ENCODE measurements at places on chromosomes 3 and 15.

DNA sequence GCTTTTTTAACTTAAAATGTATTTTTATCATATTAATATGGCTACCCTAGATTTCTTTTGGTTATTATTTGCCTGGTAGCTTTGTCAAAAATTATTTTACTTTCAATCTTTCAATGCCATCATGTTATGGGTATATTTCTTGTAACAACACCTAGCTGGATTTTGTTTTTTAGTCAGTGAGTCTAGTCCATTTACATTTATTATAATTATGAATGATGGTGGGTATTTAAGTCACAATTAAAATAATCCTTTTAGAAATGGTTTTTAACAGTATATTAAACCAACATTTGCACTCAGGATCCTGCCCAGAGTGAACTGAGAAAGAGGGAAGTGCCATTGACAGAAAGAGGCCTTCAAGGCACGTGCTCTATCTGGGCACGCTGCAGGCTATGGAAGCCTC, 39.8 kb upstream of the NUDT16 start:
- DNase-seq: no peak

DNA sequence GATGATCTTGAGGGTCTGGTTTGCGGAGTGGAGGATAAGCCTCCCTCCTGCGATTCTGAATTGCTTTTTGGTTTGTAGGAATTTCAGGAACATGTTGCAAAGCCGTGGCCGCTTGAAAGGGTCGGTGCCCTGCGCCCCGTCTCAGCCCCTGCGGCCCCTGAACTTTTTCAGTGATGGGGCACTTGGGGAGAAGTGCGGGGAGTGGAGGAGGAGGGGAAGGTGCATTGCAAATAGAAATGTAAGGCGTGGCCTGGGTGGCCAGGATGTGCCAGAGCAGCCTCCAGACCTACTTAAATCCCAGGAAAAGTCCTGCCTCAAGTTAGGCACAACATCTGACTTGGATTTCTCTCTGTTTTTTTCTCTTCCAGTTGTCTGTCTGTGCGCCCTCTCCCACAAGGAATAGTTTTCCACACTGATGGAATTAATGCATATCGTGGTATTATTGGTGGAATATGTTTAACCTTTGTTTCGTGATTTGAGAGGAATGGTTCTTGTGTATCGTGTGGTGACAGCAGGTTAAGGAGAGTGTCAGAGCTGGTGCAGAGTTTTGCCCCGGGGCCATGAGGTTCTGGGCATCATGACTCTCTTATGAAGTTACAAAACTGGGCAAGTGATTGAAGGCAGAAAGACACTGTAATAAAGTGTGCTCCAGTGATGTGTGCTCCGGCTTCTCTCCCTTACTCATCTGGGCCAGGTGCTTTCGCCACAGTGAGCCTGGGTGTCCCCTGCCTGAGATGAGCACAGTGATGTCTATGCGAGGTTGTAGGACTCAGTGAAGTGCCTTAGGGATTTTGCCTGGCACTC, 153.8 kb downstream of the PGPEP1L start:
- peak; percentile 33 for DNase-seq

DNA sequence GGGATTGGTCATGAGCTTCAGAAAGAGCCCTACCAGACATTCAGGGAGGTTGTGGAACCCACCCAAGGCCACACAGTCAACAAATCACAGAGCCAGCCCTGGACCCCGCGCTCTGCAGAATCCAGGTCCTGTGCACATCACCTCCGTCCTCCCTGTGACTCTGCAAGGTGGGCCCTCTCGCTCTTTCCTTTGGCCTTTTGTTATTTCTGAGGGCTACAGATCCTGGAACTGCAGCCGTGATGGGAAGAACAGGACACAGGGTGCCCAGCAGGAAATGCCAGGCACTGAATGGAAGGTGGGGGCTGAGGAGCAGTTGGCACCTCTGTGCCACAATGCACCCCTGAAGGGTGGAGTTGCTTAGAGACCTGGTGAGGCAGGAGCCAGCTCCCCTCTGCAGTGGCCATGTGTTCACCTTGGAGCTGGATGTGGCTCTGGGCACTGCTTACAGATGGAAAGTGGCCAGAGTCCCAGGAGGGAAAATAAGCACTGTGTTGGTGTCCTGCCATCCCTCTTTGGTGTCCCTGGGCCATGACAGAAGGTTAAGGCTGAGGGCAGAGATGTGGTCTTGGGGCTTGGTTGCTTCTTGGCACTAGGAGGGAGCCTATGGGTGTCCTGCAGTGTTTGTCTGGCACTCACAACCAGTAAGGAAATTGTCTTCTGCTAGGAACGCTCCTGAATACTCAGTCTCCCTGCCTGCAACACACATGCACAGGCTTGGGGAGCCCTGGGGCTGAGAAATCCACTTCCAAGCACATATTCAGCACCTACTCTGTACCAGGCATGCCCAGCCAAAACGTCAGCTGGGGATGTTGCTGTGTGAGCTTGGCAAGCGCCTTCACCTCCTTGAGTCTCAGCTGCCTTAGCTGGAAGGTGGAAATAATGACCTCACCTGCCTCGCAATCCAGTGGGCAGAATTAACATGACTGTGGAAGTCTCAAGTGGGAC, 98.0 kb upstream of the SLC6A6 start:
- DNase-seq: no peak

- no peak for DNase-seq
Measured at GRCh38 chr3:177201700-177202397, 4.6 kb upstream of the TBL1XR1 start.

DNA sequence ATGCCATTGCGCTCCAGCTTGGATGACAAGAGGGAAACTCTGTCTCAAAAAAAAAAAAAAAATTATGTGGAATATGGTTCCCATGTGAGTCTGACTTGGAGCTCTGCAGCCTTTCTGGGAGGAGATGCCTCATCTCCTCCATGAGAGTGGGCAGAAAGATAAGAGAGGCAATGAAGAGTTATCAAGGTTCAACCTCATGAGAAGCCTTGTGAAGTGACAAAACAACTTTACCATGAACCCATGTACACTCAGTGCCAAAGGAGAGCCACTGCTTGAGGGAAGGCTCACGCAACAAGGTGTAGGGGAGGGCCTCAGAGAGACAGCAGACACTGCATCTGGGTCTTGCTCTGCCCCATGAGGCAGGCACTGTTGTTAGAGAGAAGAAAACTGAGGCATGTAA, 75.7 kb downstream of the CD200R1L start:
- no peak for DNase-seq

DNA sequence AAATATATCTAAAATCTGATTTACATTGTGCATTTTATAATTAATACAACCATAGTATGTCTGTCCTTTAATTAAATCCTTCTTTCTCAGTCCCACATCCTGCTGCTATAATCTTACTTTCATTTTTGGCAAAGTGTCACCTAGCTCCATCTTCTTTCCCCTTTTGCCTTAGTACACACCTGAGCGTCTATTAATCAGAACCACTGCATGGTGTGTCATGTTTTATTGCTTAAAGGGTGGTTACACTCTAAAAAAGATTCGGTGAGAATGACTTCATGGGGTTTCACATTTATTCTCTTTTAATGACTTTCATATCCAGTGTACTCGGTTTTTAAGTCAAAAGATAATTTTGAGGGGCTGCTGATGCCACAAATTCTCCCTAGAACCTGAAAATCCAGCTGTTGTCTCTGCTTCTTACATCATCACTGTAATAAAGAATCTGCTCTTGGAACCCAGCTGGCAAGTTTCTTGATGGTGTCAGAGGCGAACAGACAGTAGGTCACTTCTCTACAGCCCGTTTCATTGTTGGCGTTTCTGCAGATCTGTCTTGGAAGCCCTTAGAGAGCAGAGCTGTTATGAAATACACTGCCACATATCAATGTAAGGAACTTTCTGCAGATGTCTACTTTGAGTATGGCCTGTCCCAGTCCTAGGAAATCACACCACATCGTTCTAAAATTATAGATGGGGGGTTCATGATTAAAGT, 99.7 kb downstream of the TIGIT start:
- DNase-seq: no peak

DNA sequence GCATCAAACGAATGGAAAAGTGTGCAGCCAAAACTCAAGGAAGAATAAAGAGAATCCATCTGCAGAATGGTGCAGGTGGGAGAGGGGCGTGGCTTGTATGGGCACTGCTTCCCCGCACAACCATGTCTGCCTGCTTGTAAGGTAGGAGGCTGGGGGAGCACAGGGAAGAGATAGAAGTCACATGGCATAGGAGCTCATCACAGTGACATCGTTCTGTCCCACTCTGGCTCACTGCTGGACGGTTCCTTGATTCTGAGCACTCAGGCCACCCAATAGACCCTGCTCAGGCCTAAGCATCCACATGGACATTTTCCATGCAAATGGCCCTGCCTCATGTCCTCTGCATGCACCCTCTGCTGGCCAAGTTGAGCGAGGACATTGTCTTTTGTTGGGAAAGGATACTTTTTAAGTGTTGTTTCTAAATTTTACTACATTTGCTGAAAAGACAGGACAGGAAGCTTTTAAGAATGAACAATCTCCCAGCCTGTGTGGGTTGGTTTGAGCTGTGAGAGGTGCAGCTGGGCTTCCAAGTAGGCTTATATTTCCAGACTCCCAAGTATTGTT, 3.1 kb downstream of the MYLK start:
- DNase-seq: peak; percentile 43

GRCh38 chr3:126540342-126540849, 16.4 kb downstream of the CHST13 start:
- DNase-seq: peak; percentile 23

DNA sequence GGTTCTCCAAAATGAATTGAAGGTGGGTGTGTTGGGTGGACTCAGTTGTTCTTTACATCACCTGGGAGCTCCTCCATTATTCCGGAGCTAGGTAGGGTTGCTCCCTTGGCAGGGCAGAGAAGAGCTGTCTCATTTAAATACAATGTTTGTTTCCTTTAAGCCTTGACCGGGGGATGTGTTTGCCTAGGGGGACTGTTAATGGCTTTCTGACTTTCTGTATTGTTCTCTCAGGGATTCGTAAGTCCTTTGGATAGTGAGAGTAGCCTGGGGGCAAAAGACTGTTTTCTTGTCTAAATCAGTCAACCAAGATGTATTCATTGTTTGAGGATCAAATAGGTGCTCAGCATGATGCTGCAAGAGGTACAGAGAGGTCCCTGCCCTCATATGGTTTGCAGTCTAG, 71.1 kb downstream of the CDAN1 start:
- DNase-seq: no peak

GRCh38 chr3:195524171-195524896, 18.8 kb downstream of the PPP1R2 start:
- DNase-seq: no peak

GRCh38 chr15:49875392-49875791, 243.6 kb downstream of the ATP8B4 start:
- no peak for DNase-seq

DNA sequence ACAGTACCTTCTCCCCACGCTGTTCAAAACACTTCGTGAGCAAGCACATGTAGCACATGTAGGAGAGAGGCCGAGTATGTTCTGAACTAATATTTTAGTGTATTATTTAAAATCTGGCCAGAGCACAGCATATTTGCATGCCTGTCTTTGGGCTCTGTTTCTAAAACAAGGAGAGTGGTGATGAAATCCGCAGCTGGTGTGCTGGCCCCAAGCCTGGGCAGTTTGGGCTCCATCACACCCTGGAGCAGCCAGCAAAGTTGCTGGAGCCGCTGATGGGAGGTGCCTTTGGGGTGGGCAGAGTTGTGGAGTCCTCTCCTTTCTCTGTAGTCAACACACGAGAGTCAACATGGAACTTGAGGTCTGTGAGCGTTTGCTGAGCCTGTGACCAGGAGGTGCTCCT, 116.6 kb downstream of the SLCO3A1 start:
- DNase-seq: no peak

DNA sequence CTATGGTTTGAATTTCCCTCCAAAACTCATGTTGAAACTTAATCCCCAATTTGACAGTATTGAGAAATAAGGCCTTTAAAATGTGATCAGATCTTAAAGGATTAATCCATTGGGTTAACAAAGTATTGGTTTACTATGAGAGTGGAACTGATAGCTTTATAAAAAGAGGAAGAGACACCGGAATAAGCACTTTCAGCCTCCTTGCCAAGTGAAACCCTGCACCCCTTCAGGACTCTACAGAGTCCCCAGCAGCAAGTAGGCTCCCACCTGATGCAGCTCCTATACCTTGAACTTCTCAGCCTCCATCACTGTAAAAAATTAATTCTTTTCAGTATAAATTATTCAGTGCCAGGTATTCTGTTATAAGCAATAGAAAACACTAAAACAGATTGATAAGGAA, 348.3 kb downstream of the CGGBP1 start:
- no peak for DNase-seq

Data from SJCRH30 (cell line).